ENCODE measurements at places on chromosomes 3 and 15.

DNA sequence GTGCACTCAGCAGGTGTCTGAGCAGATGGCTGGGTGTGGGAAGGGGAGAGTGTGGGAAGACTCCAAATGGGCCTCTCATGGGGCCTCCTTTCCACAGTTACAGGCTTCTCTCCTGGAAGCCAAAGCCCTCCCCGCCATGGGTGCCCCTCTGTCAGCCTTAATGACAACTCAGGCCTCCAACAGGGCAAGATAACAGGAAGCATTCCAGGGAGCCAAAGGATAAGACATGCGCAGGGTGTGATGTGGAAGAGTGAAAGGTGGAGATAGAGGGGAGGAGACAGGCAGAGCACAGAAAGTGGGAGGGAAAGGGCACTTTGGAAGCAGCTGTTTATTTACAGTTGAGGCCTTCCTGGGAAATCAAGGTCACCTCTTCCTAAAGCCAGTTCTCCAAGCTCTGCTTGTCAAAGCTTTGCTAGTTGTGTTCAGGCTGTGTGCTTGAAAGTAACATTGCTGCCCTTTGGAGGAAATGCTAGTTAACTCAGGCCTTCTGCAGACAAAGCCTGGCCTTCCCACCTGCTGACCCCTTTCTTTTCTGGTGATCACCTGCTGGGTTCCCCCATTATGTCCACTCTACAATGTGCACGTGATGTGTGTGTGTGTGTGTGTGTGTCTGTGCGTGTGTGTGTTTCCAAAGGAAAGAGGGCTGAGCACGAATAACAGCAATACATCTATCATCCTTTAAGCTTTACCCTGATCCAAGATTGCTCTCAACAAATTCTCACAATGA, 35.2 kb upstream of the SMAD3 start:
- DNase-seq = no peak

- DNase-seq = no peak
Measured at GRCh38 chr3:66488492-66488891, 12.3 kb downstream of the LRIG1 start.

DNA sequence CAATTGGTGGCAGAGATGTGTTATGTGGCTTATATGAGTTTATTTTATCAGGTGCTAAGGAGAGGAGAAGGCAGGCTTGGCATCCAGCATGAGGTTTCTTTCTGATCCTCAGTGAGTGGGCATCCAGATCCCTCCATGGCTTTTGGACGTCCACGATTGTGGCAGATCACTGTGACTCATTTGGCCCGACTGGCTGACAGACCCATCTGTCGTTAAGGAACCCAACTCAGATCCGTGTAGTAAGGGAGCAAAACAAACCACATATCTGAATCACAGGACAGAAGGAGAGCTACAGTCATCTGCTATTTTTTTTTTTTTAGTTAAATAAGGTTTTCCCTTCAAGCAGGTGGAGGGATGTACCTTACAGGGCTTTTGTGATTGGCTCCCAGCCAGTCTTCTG, 197.0 kb upstream of the KCNH8 start:
- no peak for DNase-seq

- DNase-seq = no peak
Measured at GRCh38 chr3:27335571-27335970, 33.6 kb downstream of the NEK10 start.

- no peak for DNase-seq
Measured at GRCh38 chr15:65553691-65554090, 23.4 kb downstream of the HACD3 start.

DNA sequence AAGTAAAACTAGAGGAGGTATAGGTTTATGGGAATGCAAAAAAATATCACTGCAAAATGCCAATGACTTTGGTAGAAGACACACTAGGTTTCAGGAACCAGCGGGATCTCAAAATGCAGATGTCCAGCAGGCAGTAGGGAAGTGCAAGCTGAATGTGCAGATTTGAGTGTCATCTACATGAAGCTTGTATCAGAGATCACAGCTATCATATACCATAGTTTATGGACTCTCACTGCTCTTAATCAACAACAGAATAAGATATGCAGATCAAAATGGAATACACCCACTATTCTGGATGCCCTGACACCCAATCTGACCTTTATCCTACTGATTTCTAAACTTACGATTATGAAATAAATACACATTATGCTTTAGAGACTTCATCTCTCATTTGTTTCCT, 27.7 kb downstream of the TMCC1 start:
- no peak for DNase-seq

DNA sequence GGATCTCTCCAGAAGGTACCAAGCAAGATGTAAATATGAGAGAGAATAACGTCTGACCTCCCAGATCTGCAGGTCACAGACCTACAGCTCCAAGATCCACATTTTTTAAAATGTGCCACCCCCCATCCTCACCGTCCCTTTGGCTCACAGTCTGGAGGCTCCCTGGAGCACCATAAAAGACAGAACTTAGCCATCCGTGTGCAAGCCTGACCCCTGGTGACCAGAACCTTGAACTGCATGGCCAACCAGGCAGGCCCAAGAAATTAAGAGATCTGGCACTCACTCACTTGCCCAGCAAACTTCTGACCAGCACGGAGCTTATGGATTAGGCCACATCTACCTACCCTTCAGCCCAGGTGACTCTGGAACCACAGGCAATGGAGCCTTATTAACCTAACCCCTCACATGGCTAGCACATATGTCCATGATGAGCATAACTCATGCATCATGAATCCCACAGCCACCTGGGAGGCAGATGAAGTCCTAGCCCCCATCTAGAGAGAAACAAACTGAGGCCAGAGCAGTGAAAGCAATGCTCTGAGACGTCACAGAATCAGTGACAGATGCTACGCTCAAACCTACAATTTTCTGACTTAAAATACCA, 275.3 kb downstream of the UACA start:
- DNase-seq = peak; percentile 81

DNA sequence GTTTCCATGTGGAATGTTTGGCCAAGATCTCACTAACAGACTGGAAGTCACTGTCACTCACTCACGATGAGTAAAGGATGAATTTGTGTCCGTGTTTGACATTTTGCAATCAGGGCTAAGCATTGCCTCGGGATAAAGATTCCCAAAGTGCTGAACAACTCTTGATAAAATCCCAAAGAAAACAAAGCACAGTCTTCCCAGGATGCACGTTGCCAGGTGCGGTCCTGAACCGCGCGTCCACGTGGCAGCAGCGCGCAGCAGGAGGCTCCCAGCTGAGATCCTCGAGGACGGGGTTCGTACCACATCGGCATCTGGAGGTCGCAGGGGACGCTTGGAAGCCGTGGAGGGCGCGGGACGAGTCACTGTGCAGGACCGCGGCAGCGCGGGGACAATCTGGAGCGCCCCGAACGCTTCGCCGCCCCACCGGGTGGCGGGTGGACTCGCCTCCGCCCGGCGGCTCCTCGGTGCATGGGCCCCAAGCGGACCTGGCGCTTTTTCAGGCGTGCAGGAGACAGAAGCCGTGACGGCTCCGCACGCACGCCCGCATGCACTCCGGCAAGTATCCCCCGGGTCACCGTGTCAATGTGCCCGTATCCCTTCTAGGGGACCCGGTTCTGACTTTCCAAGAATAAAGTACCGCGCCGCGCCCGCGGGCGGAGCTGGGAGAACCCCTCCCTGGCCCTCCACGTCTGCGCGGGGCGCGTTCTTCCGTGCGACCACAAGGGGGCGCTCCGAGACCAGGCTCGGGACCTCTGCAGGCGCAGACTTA, 17.7 kb downstream of the CPN2 start:
- peak; percentile 89 for DNase-seq

- DNase-seq = peak; percentile 35
Measured at GRCh38 chr3:65902304-65902793, 136.4 kb downstream of the MAGI1 start.

DNA sequence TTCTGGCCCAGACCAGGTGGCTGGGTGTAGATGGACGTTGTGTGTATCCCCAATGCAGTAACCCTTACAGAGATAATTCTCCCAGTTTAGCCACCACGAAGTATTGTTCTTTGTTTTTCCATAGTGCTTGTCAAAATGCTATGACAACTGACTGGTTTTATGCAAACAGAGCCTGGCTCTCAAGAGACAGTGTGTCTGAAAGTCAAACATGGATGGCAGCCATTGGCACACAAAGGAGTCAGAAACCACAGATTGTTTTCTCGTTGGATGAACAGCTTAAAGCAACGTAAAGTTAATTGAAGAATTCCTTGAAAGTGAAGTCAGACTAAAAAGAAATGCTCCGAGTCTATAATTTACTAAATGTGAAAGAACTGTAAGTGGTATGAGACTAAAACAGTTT, 91.2 kb downstream of the FILIP1L start:
- DNase-seq = no peak

GRCh38 chr3:181622365-181622764, 89.4 kb upstream of the SOX2 start:
- no peak for DNase-seq

DNA sequence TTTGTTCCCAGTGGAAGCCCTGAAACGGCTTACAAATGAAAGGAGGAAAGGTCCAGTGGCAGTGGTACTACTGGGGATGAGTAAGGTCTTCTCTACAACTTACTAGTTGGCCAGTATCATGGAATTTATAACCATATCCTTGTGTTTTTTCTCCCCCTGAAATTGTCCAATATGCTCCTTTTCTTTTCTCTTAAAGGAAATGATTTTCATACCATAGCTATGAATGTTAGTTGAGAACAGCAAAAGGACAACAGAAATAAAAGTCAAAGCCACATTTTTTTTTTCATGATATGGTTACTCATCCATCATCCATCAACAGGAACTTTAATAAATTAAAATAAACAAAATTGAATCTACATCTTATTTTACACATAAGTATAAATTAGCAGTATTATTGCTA, 450.4 kb downstream of the MFSD1 start:
- no peak for DNase-seq

DNA sequence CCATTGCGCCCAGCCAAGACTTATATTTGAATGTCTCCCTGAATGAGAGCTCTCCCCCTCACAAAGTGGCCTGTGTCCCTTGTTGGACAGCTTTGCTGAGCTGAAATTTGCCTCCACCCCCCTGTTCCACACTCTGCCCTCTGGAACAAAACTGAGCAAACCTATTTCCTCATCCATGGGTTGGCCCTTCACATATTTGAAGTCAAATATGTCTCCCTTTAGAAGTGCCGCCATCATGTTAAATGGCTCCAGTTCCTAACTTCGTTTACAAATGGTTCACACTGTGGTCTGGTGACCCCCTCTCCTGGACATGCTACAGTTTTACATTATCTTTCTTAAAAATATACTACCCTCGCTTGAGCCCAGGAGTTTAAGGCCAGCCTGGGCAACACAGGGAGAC, 4.6 kb downstream of the PLIN1 start:
- no peak for DNase-seq

Data from lung (tissue), 17 donors.